ENCODE measurements at places on chromosomes 5 and 9.

DNA sequence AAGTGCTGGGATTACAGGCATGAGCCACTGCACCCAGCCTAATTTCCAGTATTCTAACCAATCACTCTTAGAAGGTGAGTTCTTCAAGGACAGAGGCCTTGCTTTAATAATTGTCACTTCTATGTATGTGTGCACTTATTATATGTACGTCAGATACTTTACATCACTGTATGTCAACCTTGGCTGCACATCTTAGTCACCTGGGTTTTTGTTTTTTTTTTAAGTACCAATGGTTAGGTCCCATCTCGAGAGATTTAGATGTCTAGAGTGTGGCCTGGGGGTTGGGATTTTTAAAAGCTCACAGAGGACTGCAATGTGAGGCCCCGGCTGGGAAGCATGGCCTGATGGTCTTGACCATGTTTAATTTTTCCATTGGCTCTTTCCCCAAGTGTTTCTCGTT lies 9.9 kb upstream of the GM2A start:
- DNase-seq, result no peak
- H3K4me3 ChIP-seq, result no peak overlapping the region
- H3K27me3 ChIP-seq, result no peaks in the 10 kb centered on the region
- H3K27ac ChIP-seq, result no peak overlapping the region

DNA sequence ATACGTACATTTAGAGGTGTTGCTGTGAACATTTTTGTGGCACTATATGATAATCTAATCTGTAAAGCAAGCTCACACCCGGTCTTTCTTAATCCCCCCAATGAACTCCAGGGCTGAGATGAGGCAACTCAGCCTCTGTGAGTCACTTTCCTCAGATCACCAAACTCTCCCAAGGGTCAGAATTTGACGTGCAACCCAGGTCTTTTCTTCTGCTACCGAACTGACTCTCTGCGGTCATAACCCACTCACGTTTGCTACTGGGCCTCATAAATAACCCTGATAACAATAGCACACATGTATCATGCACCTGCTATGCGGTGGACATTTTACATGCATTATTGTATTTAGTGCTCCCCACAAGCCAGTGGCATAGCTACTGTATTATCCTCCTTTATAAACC lies 153.1 kb downstream of the DROSHA start:
- H3K27me3 ChIP-seq, result no peaks in the 10 kb centered on the region
- H3K27ac ChIP-seq, result no peak overlapping the region
- no peaks in the 10 kb centered on the region for H3K36me3 ChIP-seq
- no peak for DNase-seq
- H3K4me3 ChIP-seq, result no peak overlapping the region

- no peak for DNase-seq
- H3K27ac ChIP-seq, result no peak overlapping the region
- peak overlapping the region; percentile 76 for H3K4me3 ChIP-seq
- peaks cover 20% of the 10 kb centered on the region for H3K4me1 ChIP-seq
- H3K36me3 ChIP-seq, result peaks cover 7% of the 10 kb centered on the region
Observed at GRCh38 chr5:150487199-150488061, 20.5 kb upstream of the NDST1 start.

DNA sequence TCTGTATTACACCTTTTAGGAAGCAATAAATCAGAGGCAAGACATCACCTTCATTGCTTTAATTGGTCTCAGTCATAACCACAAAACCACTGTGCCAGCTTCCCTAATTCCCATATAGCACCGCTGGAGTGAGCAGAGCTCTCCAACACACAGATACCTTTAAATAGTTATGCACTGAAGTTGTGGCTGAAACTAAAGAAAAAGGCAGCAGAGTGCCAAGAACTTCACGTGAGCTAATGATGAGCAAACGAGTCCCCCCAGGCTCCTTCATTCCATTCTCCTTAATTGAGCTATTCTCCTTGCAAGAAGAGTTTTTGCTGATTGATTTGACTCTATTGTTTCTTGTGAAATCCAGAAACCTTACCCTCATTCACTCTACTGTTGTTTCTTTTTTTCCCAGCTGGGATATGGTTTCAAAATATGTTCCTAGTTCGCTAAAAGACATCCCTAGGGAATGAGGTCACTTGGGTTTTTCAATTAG lies 501.5 kb downstream of the SPATA31D1 start:
- H3K4me3 ChIP-seq, result no peak overlapping the region
- H3K27me3 ChIP-seq, result no peaks in the 10 kb centered on the region
- no peak overlapping the region for H3K27ac ChIP-seq
- DNase-seq, result no peak

DNA sequence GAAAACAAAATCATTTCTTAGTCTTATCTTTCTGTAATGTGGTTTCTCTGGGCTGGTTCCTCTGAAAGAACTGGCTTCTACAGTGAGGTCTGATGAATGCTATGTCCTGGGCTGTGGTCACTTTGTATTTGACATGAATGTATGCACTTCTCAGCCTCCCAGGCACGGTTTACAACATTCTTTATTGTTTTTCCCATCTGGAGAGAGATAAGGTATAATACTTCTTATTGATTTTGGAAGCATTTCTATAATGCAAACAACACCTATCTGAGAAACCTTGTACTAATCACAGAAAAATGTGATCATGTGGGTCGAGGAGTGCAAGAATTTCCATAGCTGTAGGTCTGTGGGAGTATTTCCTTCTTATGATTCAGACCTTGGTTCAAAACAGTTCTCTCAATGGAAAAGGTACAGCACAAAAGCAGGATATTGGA lies 46.9 kb downstream of the ACTBL2 start:
- H3K27ac ChIP-seq, result no peak overlapping the region
- H3K27me3 ChIP-seq, result no peaks in the 10 kb centered on the region
- H3K4me1 ChIP-seq, result no peaks in the 10 kb centered on the region
- H3K4me3 ChIP-seq, result no peak overlapping the region
- no peak for DNase-seq

- H3K27ac ChIP-seq, result no peak overlapping the region
- DNase-seq, result no peak
- H3K36me3 ChIP-seq, result peaks cover 19% of the 10 kb centered on the region
- no peaks in the 10 kb centered on the region for H3K4me1 ChIP-seq
- peak overlapping the region; percentile 79 for H3K4me3 ChIP-seq
- H3K27me3 ChIP-seq, result no peaks in the 10 kb centered on the region
Observed at GRCh38 chr9:76395381-76395780, 1.2 kb upstream of the RFK start.

DNA sequence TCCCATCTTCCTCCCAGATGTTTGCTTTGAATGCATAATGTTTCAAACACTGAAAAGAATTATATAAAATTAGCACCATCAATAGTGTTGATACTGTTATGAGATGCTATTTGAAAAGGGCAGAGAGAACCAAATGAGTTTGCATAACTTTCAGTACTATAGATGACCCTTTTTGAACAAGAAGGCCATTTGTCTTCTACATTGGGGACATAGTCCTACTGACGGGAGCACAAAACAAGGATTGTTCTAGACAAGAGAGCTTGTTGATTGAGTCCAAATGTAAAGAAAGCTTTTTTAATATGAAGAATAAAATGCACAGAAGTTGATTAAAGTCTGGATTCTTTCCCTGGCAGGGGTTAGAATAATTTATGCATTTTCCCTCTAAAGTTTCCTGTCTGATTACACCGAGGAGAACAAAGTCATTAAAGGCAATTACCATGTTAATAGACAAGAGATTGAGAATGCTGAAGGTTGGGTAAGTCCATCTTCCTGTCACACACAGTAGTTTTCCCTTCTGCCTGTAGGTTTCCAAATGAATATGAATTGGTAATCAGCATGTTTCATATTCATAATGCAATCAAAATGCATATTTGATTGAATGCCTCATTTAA lies 32.8 kb upstream of the ADCY2 start:
- peaks cover 9% of the 10 kb centered on the region for H3K4me1 ChIP-seq
- no peaks in the 10 kb centered on the region for H3K27me3 ChIP-seq
- no peak for DNase-seq
- H3K4me3 ChIP-seq, result no peak overlapping the region
- H3K36me3 ChIP-seq, result peaks cover 17% of the 10 kb centered on the region

DNA sequence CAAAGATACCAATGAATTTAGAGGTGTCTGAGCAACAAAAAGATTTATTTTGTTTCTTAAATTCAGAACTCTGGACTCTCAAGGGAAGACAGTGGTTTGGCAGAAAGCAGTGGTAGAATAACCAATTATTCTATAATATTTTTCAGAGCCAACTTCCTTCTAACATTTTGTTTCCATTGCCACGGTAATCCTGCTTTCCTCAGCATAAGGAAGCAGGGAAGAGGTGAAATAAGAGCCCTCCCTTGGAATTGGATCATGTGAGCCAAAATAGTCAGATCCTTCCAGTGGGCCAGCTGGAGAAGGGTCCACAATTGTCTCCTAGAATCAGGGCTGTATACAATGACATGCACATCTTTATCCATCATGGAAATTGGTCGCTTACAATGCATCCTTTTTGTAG lies 130.0 kb upstream of the MAP1B start:
- no peak overlapping the region for H3K4me3 ChIP-seq
- no peak for DNase-seq
- H3K27ac ChIP-seq, result no peak overlapping the region
- H3K27me3 ChIP-seq, result no peaks in the 10 kb centered on the region
- H3K4me1 ChIP-seq, result no peaks in the 10 kb centered on the region
- no peaks in the 10 kb centered on the region for H3K36me3 ChIP-seq

DNA sequence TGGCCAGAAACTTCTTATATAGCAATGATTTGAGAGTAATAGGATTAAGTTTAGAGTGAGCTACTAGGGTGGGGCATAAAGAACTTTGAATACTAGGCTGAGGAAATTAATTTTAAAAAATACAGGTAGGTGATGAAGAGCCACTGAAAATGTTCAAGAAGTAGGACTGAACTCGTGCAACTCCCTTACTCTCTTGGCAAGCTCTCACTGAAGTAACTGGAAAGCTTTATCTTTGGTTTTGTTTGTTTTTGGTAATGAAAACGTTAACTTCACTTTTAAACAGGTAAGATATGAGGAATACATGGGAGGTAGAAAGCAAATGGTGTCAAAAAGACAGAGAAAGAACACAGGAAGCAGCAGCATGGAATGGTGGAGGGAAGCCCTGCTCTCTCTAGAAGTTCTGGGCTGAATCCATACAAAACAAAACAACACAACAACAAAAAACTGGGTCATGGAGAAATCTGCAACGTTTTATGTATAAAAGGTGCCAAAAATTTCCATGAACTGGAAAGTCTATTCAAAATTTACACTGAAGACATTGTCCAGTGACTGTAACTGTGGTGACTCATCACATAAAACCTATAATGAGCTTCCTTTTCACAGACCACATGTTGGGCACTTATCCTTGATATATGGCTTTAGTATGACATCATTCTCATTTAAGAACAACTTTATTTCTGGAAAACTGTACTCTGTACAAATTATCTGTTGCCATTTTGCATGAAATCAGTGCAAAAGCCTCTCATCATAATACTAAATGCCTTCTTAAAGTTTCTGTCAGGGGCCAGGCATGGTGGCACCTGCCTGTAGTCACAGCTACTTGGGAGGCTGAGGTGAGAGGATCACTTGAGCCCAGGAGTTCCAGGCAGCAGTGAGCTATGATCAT lies 91.2 kb upstream of the CHD1 start:
- no peaks in the 10 kb centered on the region for H3K4me1 ChIP-seq
- H3K4me3 ChIP-seq, result no peak overlapping the region
- H3K27ac ChIP-seq, result no peak overlapping the region
- DNase-seq, result no peak

DNA sequence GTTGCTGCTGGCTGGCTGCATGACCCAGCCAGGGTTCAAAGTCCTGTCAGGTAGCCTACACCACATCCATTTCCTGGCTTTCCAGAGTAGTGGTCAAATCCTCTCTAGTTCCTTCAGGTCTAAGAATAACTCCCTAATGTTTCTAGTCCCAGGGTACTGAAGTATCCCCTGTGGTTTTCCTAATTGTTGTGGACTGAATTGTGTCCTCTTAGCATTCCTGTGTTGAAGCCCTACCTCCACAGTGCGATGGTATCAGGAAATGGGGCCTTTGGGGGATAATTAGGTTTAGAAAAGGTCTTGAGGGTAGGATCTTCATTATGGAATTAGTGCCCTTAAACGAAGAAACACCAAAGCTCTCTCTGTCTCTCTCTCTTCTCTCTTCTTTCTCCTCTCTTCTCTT lies 191.8 kb upstream of the CCNG1 start:
- H3K27me3 ChIP-seq, result no peaks in the 10 kb centered on the region
- DNase-seq, result no peak
- peaks cover 2% of the 10 kb centered on the region for H3K4me1 ChIP-seq
- no peaks in the 10 kb centered on the region for H3K36me3 ChIP-seq
- H3K27ac ChIP-seq, result no peak overlapping the region
- H3K4me3 ChIP-seq, result no peak overlapping the region

DNA sequence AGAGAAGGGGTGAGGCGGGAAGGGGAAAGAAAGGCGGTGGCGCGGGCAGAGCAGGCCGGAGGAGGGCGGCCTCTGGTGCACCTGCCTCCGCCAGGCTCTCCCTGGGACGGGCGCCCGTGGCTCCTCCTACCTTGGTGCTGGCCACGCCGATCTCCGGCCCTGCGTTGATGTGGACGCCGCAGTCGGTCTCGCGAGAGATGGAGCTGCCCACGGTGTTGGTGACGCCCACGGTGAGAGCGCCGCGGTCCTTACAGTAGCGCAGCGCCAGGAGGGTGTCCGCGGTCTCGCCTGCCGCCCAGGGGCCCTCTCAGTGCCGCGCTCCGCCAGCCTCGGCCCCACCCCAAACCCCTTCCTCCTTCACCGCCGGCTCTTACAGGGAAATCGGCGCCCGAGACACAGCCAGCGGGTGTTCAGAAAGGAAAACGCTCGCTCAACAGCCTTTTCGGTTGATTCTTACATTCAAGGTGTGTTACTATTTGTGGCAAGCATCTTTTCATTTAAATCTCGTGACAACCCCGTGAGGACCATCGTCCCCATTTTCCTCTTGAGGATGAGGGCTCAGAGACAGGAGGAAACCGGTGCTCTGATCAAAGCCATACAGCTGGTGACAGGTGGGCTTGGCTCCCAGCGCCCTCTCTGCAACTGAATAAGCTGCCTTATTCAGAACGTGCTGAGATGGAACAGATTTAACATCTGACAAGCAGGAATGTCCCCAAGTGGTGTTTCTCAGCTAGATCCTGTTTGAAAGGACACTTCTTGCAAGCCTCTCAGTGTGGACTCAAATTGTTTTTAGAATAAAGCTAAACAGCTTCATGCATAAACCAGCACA lies 22.0 kb upstream of the MAPK9 start:
- H3K36me3 ChIP-seq, result peaks cover 63% of the 10 kb centered on the region
- H3K4me3 ChIP-seq, result no peak overlapping the region
- no peak for DNase-seq
- H3K4me1 ChIP-seq, result no peaks in the 10 kb centered on the region
- H3K27ac ChIP-seq, result no peak overlapping the region
- no peaks in the 10 kb centered on the region for H3K27me3 ChIP-seq

GRCh38 chr9:34663303-34663605 lies 797 bp upstream of the CCL27 start:
- no peaks in the 10 kb centered on the region for H3K27me3 ChIP-seq
- no peak for DNase-seq
- no peaks in the 10 kb centered on the region for H3K4me1 ChIP-seq
- H3K36me3 ChIP-seq, result peaks cover 8% of the 10 kb centered on the region
- no peak overlapping the region for H3K4me3 ChIP-seq

DNA sequence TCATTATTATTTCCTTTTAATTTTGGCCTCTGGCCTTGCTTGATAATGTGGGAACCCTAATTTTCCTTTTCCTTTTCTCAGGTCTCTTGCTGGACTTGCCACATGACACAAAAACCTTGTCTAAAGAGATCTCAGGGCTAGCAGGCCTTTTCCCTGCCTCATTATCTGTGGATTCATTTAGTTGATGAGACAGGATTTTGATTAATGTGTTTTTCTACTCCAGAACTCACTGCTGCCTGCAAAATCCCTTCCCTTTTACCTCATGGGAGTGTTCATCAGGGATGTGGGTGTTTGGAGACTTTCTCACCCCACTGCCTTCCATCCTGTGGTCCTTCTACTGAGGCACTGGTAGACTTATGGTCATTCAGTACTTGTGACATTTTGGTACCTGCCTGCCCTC lies 56.2 kb upstream of the MAMDC2 start:
- no peaks in the 10 kb centered on the region for H3K36me3 ChIP-seq
- H3K27me3 ChIP-seq, result no peaks in the 10 kb centered on the region
- no peaks in the 10 kb centered on the region for H3K4me1 ChIP-seq
- no peak overlapping the region for H3K27ac ChIP-seq
- DNase-seq, result no peak
- no peak overlapping the region for H3K4me3 ChIP-seq

All from H9 (cell line).